ENCODE measurements at places on chromosomes 1 and 21.

DNA sequence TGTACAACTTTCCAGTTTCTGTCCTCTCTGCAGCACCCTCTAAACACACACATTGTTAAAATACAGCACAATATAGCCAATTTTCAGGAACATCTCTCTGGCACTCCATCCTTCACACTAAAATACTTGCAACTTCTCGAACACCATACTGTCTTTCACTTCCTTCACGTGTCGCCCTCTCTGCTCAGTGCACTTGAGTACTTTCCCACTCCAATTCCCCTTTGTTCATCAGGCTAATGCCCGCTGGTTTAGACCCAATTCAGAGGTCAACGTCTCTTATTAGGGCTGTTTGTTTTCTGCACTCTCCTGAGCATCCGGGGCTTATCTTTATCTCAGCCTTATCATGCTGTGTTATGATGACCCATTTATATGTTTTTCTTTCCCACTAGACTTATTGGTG is 238.2 kb upstream of the SGIP1 start:
- no peak for DNase-seq

GRCh38 chr1:156281693-156282478 is 739 bp downstream of the SMG5 start:
- no peak for DNase-seq

GRCh38 chr1:18452550-18452949 is 28.2 kb upstream of the KLHDC7A start:
- DNase-seq = no peak

DNA sequence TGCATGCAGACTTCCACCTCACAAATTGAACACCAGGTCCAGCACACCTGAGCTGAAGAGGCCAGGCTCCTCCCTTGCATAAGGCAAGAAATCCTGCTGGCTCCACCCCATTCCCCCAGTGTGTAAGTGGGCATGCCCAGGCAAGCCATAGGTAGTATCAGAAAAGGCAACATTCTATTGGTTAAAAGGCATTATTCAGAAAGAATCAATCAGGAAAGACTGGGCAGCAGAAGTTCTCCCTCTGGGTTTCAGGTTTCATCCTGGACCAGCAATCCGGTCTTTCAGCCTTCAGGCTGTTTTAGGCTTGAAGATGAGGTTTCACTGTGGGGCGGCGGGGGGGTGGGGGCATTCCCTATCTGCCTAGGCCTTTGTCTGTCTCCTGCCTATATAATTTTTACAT is 42.0 kb upstream of the LHX8 start:
- DNase-seq = no peak

GRCh38 chr1:74468982-74469603 is 43.3 kb downstream of the LRRC53 start:
- no peak for DNase-seq

- DNase-seq = no peak
Observed at GRCh38 chr1:236835491-236835890, 40.4 kb downstream of the MTR start.

DNA sequence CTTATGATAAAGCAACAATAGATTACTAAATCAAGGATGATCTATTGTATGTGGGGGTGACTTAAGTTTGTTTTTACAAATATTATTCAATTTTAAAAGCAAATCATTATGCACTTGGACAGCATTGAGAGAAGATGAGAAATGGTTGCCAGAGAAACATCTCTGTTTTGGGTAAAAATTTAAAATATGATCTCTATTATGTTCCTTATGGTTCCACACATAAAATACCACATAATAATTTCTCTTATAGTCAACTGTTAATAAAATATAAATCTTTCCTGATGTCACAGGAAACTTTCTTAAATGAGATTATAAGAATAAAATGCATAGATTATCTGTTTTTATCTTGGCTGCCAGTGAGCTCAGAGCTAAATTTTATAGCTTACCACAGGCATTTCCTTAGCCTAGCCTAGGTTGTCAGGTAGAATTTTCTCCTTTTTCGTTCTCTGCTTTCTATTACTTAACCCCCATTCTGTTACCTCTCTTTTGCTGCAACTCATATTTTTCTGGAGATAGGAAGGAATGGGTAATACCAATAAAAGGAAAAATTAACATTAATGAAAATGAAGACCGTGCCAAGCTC is 109.7 kb downstream of the TGFB2 start:
- no peak for DNase-seq

- DNase-seq = no peak
Observed at GRCh38 chr21:15896501-15896900, 166.7 kb downstream of the USP25 start.
